ENCODE measurements at places on chromosomes 12 and 14.

DNA sequence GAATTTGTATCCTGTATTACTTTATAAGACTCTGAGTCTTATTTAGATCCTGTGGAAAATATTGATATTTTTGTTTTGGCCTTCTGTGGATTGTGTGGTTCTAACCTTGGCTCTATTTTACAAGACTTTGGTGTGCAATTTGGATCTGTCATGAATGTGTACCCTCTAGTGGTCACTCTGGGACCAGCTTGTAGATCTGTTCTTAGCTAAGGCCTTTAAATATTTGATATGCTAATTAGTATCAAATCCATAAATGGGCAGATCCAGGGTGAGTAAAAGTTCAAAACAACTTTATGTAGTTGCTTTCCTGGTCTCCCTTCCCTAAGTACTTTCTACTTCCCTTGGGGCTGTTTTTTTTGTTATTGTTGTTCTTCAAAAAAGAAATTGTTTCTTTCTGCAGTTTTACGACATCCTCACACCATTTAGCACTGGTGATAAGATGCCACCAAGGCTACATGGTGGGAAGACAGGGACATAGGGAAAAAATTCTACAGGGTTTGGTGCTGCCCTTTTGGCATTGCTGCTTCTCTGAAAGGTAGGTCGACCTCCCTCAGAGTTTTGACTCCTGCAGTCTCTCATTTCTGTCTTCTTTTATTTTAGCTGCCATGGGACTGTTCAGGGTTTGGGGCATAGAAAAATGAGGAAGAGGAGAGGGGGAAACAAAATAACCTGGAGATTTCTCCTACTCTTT is 238.5 kb downstream of the GPHN start:
- DNase-seq = peak; percentile 22

GRCh38 chr12:49843411-49843810 is 505 bp upstream of the BCDIN3D start:
- no peak for DNase-seq

- DNase-seq = no peak
Measured at GRCh38 chr12:121942145-121942718, 23.8 kb downstream of the CFAP251 start.

DNA sequence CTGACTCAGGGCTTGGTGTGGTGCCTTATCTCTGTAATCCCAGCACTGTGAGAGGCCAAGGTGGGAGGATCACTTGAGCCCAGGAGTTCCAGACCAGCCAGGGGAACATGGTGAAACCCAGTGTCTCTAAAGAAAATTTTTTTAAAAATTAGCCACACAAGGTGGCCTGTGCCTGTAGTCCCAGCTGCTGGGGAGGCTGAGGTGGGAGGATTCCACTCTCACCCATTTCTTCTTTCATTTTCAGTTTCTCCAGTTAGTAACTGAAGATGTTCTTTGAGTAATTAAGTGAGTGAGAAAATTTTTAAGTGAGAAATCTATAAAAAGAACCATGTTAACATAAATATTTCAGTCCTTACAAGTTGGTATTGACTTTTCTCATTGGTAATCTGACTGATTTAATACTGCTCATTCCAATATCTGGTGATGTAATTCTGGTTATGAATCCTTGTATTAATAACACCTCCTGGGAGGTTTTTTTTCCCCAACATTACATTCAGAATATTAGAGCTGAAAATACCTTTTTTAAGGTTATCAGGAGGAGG is 6.1 kb downstream of the METTL3 start:
- DNase-seq = peak; percentile 16

- no peak for DNase-seq
Measured at GRCh38 chr12:6921539-6921938, 6.2 kb upstream of the ATN1 start.

GRCh38 chr14:22622255-22622654 is 21.9 kb downstream of the OR6J1 start:
- no peak for DNase-seq

- peak; percentile 31 for DNase-seq
Measured at GRCh38 chr14:94001501-94002396, 4.6 kb downstream of the CCDC197 start.

DNA sequence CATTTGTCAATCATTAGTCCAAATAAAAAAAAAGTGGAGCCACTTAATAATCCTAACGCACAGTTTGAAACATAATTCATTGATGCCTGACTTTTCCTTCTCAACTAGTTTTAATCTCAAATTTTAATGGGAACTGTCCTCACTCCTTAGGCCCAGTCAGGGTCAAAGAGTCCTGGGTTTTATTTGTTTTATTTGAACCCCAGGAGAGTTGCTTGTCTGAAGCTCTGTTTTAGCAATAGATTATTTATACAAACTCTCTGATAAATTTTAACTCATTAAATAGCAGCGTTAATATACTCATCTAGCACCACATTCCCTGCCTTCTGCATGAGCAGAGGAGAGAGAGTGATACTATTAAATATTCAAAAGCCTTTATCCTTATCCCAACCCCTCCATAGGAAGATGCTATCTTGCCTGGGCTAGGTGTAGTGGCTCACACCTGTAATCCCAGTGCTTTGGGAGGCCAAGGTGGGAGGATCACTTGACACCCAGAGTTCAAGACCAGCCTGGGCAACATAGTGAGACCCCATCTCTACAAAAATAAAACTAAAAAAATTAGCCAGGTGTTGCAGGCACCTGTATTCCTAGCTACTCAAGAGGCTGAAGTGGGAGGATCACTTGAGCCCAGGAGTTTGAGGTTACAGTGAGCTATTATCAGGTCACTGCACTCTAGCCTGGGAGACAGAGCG is 14.5 kb upstream of the DUSP6 start:
- no peak for DNase-seq

DNA sequence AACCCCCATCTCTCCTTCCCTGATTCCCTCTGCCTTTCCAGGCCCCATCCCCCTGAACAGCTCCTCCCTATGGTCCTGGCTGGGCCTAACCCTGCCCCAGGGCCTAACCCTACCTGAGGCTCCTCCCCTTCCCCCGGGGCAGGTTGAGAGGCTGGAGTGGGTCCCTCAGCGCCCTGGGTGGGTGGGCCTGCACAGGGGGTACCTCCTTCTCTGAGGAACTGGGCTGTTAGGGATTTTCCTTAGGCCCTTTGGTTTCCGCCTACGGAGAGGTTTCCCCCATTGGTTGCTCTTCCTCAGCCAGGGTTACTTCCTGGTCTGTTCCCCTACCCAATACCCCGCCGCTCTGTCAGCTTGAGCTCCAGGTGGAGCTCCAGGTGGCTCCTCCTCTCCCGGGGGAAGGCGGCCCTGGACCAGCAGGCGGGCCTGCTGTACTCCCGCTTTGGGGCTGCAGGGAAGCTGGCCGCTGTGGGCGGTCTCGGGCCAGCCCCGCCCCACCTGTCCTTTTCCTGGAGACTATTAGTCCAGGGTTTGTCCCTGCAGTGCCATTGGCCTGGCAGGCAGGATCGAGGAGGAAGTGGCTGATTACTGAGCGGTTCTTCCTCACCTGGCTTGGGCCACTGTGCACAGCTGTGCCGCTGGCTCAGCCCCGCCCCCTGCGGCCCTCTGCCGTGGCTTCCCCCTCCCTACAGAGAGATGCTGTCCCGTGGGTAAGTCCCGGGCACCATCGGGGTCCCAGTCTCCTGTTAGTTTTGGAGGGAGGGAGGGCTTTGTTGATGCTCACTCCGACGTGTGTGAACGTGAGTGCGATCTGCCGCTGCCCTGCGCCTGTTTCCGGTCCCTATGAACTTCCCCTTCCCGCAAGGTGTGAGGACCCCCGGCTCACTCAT is 2.5 kb downstream of the C12orf57 start:
- peak; percentile 47 for DNase-seq

GRCh38 chr12:105502426-105502930 is 172.0 kb downstream of the C12orf75 start:
- DNase-seq = no peak

GRCh38 chr14:100780646-100781355 is 45.1 kb upstream of the MEG3 start:
- DNase-seq = no peak

GRCh38 chr12:6231359-6232268 is 31.4 kb downstream of the CD9 start:
- no peak for DNase-seq

DNA sequence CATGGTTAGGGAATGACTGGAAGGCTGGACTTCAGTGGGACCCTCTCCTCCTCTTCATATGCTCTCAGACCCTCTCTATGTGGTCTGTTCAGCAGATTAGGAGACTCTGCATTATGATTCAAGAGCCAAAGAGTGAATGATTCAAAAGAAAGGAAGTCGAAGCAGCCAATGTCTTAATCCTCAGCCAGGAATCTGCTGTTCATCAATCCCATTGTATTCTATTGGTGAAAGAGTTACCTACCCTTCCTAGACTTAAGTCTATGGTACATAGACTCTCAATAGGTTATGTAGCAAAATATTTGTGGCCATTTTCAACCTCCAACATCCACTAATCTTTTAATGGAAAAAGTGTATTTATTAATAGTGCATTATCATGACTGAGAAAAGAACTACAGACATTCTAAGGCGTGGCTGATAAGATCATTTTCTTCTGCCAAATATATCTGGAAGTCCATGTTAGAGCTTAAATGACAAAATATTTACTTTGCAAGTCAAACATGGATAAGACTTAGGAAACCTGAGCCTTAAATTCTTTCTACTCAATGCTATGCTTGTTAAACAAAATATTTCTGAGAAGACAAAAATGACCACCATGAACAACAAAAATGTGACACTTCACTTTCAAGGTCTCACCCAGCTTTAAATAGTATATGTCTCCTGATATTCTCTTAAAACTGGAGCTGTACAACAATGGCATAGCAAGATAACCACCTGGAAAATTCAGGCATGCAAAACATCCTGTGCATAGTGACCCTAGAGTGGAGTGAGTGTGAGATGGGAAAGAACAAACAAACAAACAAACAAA is 1100.6 kb downstream of the GALC start:
- DNase-seq = no peak

DNA sequence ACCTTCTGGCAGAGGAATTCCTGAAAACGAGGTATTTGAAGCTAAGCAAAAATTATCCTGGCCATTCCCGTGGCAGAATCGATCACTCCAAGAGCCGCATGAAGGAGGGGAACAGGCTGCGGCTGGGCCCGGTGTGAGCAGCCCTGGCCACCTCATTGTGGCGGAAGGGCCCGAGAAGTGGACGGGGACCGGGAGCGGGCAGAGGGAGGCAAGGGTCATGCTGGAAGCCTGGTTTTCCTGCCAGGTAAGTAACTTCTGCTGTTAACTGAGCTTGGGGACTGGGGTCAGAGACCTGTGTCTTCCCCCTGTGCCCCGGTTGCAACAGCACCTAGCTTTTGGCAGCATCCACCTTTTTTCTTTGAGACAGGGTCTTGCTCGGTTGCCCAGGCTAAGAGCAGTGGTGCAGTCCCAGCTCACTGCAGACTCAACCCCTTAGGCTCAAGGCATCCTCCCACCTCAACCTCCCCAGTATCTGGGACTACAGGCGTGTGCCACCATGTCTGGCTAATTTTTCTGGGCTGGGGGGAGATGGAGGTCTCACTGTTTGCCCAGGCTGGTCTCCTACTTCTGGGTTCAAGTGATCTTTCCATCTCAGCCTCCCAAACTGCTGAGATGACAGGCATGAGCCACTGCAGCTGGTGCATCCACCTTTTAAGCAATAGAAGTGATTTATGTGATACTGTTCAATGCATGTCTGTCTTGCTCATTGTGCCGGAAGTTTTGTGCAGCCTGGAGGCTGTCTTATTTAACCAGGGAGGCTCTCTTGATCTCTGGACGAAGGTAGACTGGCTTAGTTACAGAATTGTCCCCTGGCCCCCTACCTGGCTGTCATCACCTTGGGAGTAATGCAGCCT is 174.0 kb upstream of the MYL2 start:
- no peak for DNase-seq

GRCh38 chr14:29823816-29824215 is 103.8 kb downstream of the PRKD1 start:
- DNase-seq = no peak

DNA sequence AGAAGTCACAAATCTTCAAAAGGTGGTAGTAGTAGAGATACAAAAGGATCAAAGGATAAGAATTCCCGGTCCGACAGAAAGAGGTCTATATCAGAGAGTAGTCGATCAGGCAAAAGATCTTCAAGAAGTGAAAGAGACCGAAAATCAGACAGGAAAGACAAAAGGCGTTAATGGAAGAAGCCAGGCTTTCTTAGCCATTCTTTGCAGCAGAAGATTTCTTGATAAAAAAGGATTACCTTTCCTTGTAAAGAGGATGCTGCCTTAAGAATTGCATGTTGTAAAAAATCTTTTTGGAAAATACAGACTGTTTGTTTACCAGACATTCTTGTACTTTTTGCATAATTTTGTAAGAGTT is 6.6 kb downstream of the PNN start:
- DNase-seq = no peak

GRCh38 chr12:114913871-114914801 is 230.2 kb upstream of the TBX3 start:
- DNase-seq = no peak

GRCh38 chr12:13156277-13156676 is 40.2 kb upstream of the EMP1 start:
- DNase-seq = peak; percentile 14

DNA sequence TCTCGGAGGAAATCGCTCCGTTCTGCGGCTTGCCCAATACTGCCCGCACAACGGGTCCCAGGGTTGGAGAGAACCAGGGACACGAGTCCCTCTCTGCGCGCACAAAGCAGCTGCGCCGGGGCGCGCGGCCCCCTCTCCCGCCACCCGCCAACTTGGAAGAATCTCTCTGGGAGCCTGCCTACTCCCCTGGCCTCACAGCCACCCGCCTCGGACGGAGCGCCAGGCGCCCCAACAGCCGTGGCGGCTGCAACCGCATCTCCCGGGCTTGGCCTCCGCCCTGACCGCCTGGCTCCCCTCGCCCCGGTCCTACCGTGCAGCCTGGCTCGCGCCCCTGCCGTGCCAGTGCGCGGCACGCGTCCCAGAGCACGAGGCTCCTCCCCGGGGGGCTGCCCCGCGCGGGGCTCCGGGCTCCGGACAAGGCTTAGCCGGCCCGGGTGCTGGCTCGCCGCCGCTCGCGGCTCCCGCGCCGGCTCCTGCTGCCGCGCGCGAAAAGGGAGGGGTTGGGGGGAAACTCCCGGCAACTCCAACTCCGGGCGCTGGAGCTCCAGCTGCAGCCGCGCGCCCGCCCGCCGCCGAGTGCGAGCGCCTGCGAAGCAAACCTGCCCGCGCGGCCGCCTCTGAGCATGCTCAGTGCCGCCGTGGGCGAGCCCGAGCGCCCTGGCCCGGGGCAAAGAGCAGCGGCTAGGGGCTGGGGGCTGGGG is at the start of gene STXBP6:
TSS of gene STXBP6 (minus strand) at position 580 of the 701 bp plus-strand sequence. CDS start 75,329 bp downstream, outside the sequence.
- peak; percentile 10 for DNase-seq

- no peak for DNase-seq
Measured at GRCh38 chr12:28033538-28033915, 61.0 kb upstream of the PTHLH start.

GRCh38 chr14:99173506-99173905 is 98.5 kb downstream of the BCL11B start:
- no peak for DNase-seq

- peak; percentile 35 for DNase-seq
Measured at GRCh38 chr12:95763809-95764253, 26.7 kb downstream of the NTN4 start.

All from MV-4-11 (cell line).